Heart left ventricle (tissue), 16 donors: ENCODE measurements at places on chromosomes 1 and 21.
A peak's percentile ranks its signal among the peaks of the same experiment; 100 is the strongest.

- no peak overlapping the region for H3K27ac ChIP-seq
- no peak overlapping the region for H3K4me3 ChIP-seq
- no peaks in the 10 kb centered on the region for H3K4me1 ChIP-seq
- DNase-seq, result no peak
These were observed 33.0 kb upstream of the IVNS1ABP start for GRCh38 chr1:185350027-185350442.

- H3K27me3 ChIP-seq, result no peaks in the 10 kb centered on the region
- H3K4me1 ChIP-seq, result no peaks in the 10 kb centered on the region
- H3K4me3 ChIP-seq, result no peak overlapping the region
- no peak overlapping the region for H3K27ac ChIP-seq
- no peaks in the 10 kb centered on the region for H3K36me3 ChIP-seq
These were observed 299.6 kb downstream of the NPHP4 start for GRCh38 chr1:5692664-5693063.

DNA sequence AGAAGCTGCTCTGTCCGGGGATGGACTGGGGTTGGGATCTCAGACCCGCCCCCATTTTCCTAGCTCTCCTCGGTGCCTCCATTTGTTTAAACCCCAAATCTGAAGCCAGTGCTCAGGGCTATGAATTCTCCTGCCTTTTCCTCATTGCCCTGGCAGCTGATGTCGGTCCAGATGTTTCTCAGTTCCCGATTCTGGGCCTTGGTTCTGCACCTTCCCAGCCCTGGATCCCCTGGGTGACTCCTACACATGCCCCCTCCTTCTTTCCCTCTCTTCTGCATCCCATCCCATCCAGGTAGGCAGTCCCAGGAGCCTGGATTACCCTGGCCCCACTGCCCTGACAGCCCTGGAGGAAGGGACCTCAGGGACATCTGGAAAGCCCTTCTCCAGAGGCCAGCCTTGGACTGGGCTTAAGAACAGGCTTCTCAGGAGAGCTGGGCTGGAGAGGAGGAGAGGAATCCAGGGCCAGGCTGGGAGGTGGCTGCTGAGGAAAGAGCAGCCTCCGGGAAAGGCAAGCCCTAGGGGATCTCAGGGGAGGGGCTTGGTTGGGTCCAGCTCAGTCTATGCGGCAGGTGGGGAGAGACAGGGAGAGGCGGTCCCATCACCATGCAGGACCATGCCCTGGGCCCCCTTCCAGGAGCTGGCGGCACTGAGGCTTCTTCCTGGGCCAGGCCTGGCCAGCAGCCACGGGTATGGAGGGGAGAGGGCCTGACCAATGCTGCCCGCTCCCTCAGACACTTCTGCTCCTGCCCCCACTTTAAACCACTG is 6.8 kb upstream of the EPS8L3 start:
- no peaks in the 10 kb centered on the region for H3K36me3 ChIP-seq
- H3K4me3 ChIP-seq, result no peak overlapping the region
- no peaks in the 10 kb centered on the region for H3K27me3 ChIP-seq

- no peak for DNase-seq
- H3K36me3 ChIP-seq, result peaks cover 22% of the 10 kb centered on the region
- no peaks in the 10 kb centered on the region for H3K4me1 ChIP-seq
- H3K27me3 ChIP-seq, result no peaks in the 10 kb centered on the region
These were observed 38.2 kb downstream of the TRAPPC10 start for GRCh38 chr21:44050276-44050675.

DNA sequence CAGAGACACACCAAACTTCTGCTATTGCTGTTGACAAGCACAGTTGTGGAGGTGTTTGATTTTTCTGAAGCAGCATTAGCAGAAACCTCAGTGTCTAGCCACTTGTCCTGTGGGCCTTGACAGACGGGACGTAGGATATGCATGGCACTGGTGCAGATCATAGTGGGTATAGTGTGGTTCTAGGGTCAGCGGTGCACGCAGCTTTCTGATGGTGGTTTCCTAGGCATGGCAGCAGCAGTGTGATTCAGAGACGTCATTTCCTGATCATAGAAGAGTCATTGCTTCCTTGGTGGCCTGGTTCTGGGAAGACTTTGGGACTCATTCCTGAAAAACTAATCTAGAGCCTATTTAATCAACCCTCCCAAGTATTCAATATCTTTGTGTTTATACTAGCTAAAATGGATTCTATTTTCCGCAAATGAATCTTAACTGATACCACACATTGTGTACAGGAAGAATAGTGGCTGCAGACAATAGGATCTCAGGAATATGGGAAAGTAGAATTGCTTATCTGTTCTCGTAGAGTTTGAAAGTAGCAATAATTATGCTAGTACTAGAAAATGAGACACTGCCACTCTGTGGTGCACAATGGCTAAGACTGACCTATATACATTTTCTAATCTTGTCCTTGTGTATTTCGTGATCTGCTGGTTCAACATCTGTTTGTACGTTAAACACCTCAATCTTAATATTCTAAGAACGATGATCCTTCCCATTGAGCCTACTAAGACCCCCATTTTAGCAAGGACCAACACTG is 2.8 kb upstream of the USP1 start:
- H3K27ac ChIP-seq, result no peak overlapping the region
- H3K4me1 ChIP-seq, result no peaks in the 10 kb centered on the region

DNA sequence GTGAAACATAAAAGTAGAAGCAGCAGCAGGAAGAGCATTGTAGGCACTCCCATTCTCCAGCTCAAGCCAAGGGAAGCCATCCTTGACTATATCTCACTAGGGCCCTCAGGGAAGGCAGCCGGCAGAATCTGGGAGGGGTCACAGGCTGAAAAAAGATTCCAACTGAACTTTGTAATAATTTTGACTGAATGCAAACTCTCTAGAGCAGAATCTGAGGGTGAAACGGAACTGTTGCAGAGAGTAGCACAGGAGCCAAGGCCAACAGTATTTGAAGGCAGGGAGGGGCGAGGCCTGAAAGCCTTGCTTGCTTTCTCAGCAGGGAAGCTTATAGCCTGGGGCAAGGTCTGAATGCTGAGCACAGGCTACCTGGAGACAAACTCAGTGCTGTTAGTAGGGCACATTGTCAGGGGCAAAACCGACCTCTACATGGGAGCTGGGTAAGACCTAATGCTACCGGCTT is 180.6 kb downstream of the COL24A1 start:
- no peaks in the 10 kb centered on the region for H3K27me3 ChIP-seq
- H3K27ac ChIP-seq, result no peak overlapping the region
- DNase-seq, result no peak
- no peak overlapping the region for H3K4me3 ChIP-seq

- H3K27me3 ChIP-seq, result no peaks in the 10 kb centered on the region
- peak overlapping the region; percentile 31 for H3K27ac ChIP-seq
- no peak for DNase-seq
- H3K4me1 ChIP-seq, result peaks cover 75% of the 10 kb centered on the region
- no peak overlapping the region for H3K4me3 ChIP-seq
- no peaks in the 10 kb centered on the region for H3K36me3 ChIP-seq
These were observed 223.0 kb downstream of the PBX1 start for GRCh38 chr1:164781972-164782371.

DNA sequence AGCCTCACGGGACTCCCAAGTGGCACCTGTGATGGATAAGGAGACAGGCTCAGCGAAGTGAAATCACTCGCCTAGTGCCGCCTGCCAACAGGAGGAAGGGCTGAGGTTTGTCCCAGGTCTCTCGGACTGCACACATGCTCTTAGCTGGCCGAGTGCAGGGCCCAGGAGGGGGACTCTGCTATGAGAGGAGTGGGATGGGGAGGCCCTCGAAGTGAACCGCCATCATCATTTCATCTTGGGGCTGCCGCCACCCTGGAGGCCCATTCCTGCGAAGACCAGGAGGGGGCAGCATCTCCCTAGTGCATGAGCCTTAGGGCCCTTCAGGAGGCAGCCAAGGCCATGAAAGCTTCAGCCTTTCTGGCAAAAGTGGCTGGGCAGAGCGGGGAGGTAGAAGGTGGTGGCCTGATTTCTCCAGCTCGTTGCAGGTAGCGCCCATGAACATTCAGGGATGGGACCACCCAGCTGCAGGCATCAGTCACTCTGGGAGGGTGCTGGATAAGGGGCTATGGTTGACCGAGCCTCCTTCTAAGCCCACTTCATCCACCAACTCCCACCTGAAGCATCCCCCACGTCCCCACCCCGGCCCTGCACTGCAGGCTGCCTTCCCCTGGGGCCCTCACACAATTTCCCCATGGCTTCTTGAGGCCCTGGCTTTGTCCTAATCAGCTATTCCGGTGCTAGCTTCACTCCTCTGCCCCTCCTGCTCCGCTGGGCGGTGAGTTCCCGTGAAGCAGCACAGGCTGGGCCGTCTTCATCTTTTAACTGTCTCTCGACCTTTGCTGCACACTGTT is 17.2 kb upstream of the RASSF5 start:
- H3K27me3 ChIP-seq, result no peaks in the 10 kb centered on the region
- H3K27ac ChIP-seq, result no peak overlapping the region
- H3K4me1 ChIP-seq, result peaks cover 36% of the 10 kb centered on the region
- no peaks in the 10 kb centered on the region for H3K36me3 ChIP-seq

- no peaks in the 10 kb centered on the region for H3K4me1 ChIP-seq
- no peaks in the 10 kb centered on the region for H3K27me3 ChIP-seq
- no peak overlapping the region for H3K4me3 ChIP-seq
These were observed 179.7 kb downstream of the TNFSF18 start for GRCh38 chr1:172870901-172871606.

- H3K27me3 ChIP-seq, result no peaks in the 10 kb centered on the region
- H3K36me3 ChIP-seq, result no peaks in the 10 kb centered on the region
- no peak overlapping the region for H3K4me3 ChIP-seq
- H3K4me1 ChIP-seq, result no peaks in the 10 kb centered on the region
These were observed 39.6 kb upstream of the LPGAT1 start for GRCh38 chr1:211870156-211870555.

DNA sequence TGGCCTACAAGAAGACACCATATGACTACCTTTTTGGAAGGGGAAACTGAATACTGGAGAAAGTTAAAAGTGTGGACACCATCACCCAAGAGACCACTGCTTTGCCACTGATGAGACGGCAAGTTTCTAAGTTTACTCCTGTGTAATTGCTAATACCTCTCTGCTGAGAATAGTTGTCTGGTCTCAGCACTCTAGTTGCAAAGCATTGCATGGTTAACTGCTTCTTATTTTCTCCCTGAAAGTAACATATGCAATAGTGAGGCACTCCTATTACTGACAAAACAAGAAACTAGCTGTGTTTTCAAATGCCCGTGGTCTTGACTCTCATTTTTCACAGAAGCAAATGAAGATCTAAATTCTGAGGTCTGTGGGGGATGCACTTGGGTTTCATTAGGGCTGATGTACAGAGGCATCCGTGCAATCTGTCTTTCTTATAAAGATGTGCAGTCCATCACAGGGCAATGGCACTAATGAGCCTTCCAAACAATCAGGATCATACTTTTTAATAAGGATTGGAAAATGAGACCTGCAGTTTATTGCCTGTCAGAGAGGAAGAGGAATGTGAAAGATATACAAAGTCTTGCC is 62.9 kb downstream of the IFI44 start:
- H3K27me3 ChIP-seq, result no peaks in the 10 kb centered on the region
- H3K27ac ChIP-seq, result no peak overlapping the region
- no peak overlapping the region for H3K4me3 ChIP-seq
- no peak for DNase-seq
- H3K36me3 ChIP-seq, result no peaks in the 10 kb centered on the region
- H3K4me1 ChIP-seq, result peaks cover 4% of the 10 kb centered on the region

DNA sequence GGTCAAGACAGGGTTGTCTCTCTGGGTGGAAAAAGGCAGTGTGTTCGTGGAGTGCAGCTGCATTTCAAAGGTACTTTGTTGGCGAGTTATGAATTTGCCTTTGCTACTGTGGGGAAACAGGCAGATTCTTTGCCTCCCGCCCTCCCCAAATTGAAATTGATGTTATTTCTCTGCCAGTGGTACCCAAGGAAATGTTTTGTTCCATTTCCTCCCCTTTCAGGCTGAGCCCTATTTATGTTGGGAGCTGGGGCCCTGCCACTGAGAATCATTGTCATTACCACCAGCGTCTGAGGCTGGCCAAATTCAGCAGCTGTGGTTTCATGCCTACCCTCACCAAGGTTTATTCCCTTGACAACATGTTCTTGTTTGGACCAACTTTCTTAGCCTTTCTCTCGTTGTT is 48.5 kb upstream of the OLIG2 start:
- no peaks in the 10 kb centered on the region for H3K4me1 ChIP-seq
- peaks cover 4% of the 10 kb centered on the region for H3K27me3 ChIP-seq
- no peak overlapping the region for H3K4me3 ChIP-seq
- no peak overlapping the region for H3K27ac ChIP-seq

DNA sequence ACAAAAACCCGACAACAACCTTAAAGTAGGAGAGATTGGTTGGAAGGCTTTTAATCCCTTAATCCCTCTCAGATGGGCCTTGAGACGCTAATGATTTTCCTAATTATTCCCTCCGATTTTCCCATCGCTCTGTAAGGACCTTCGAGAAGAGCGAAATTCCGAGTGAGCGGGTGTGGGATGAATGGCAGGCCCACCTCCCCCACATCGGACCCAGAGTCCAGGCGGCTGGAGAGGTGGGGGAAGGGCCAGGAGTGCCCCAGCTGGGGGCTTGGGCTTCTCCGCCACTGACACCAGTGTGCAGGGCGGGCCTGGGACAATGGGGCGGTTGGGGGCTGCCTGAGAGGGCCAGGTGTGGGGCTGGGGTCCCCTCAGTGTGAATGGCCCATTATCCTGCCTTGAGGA is 23.4 kb downstream of the RHBG start:
- no peaks in the 10 kb centered on the region for H3K4me1 ChIP-seq
- H3K4me3 ChIP-seq, result no peak overlapping the region
- H3K27me3 ChIP-seq, result peaks cover 38% of the 10 kb centered on the region

DNA sequence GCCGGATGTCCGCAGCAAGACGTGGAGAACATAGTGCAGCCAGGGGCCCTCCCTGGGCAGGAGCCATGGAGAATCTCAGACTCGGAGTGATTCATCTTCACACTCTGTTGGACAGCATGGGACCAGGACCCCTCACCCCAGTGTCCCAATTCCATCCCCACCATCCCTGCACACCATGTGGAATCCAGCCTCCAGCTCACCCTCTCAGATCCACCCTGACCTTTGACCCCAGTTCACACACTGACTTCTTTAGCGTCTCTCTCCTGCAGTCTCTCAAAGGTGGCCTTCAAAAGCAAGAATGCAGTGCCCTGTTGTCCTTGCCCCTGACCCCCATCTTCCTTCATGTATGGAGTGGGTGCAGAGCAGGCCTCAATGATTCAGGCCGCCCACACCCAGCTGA is 2.1 kb upstream of the TNNI1 start:
- no peak overlapping the region for H3K4me3 ChIP-seq
- DNase-seq, result no peak
- no peak overlapping the region for H3K27ac ChIP-seq
- H3K4me1 ChIP-seq, result peaks cover 6% of the 10 kb centered on the region

- H3K27me3 ChIP-seq, result no peaks in the 10 kb centered on the region
- peaks cover 51% of the 10 kb centered on the region for H3K4me1 ChIP-seq
- peak overlapping the region; percentile 100 for H3K27ac ChIP-seq
- DNase-seq, result no peak
These were observed 338 bp upstream of the TOR1AIP1 start for GRCh38 chr1:179881642-179882252.

- H3K4me1 ChIP-seq, result peaks cover 7% of the 10 kb centered on the region
- H3K36me3 ChIP-seq, result no peaks in the 10 kb centered on the region
- peak overlapping the region; percentile 11 for H3K27ac ChIP-seq
- H3K4me3 ChIP-seq, result no peak overlapping the region
These were observed 48.4 kb downstream of the B3GALT5 start for GRCh38 chr21:39661121-39661520.

GRCh38 chr1:201378804-201379203 is 1.3 kb upstream of the TNNT2 start:
- no peak overlapping the region for H3K4me3 ChIP-seq
- H3K36me3 ChIP-seq, result no peaks in the 10 kb centered on the region
- peak overlapping the region; percentile 97 for H3K27ac ChIP-seq
- H3K27me3 ChIP-seq, result no peaks in the 10 kb centered on the region
